Upper lobe of right lung (tissue), 1 donor: ENCODE measurements at places on chromosomes 16 and 17. TPM values are rescaled to one million over a fixed set of nuclear protein-coding genes. Genes with fewer than 3 reads are reported as not detected.

DVL2 gene
- total RNA-seq = 41.0 TPM

DNA sequence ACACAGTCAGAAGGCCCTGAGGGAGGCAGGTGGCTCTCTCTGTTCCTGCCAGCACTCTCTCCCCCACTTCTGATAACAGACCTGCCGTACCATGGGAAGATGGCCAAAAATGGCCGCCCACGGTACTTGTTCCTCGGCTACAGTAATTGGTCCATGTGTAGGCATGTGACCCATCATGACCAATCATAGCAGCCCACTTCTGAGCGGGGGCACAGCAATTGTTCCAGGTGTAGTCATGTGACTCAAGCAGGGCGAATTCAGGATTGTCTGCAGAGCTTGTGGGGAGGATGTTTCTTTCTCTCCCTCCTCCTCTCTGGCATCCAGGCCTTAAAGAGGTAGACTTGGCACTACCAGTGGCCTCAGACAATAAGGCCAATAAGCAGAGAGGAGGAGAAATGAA is 250.4 kb downstream of the MRTFB start:
- H3K4me1 ChIP-seq = no peaks in the 10 kb centered on the region
- H3K36me3 ChIP-seq = no peaks in the 10 kb centered on the region

DNA sequence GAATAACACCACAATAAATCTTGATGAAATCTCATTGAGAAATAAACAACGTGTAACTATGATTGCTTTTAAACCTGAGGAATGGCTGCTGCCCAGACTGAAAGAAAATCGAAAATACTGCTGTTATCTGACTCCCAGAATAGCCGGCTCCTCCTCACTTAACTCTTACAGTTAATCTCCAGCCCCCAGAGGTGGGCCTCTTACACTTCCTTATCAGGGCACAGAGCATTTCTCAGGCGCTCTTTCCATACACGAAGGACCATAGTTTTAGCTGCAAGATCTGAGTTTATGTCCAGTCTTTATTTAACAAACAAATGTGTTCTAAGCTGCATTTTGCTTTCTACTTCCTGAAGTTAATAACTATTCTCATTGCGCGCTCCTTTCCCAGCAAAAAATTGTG is 206.9 kb downstream of the MAP2K4 start:
- no peaks in the 10 kb centered on the region for H3K36me3 ChIP-seq
- H3K27ac ChIP-seq = no peak overlapping the region
- H3K4me1 ChIP-seq = no peaks in the 10 kb centered on the region
- H3K4me3 ChIP-seq = no peak overlapping the region
- H3K27me3 ChIP-seq = no peaks in the 10 kb centered on the region
- no peak for DNase-seq

DNA sequence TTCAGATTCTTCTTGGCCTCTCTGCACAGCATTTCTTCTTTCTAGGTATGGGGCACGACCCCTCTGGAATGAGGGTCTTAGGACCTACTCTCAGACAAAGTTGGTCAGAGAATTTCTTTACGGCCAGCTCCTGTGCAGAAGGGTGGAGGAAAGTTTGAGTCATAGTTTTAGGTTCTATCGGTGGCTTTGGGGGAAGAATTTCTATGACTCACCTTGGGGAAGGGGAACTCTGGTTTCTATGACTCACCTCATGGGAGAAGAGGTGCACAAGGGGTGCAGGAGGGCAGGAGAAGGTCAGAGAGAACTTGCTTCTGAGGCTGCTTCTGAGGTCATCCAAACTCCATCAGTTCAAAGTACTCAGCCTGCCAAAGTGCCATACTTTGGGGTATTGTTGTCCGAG is 2.5 kb upstream of the ABCC12 start:
- no peak overlapping the region for H3K27ac ChIP-seq
- H3K4me1 ChIP-seq = peaks cover 8% of the 10 kb centered on the region
- DNase-seq = no peak
- no peaks in the 10 kb centered on the region for H3K36me3 ChIP-seq
- no peak overlapping the region for H3K4me3 ChIP-seq

NDRG4 gene
- total RNA-seq = 48.1 TPM

- no peak overlapping the region for H3K4me3 ChIP-seq
- no peaks in the 10 kb centered on the region for H3K27me3 ChIP-seq
- DNase-seq = no peak
- no peaks in the 10 kb centered on the region for H3K36me3 ChIP-seq
Observed at GRCh38 chr17:33469421-33469820, 176.3 kb upstream of the ASIC2 start.

DNA sequence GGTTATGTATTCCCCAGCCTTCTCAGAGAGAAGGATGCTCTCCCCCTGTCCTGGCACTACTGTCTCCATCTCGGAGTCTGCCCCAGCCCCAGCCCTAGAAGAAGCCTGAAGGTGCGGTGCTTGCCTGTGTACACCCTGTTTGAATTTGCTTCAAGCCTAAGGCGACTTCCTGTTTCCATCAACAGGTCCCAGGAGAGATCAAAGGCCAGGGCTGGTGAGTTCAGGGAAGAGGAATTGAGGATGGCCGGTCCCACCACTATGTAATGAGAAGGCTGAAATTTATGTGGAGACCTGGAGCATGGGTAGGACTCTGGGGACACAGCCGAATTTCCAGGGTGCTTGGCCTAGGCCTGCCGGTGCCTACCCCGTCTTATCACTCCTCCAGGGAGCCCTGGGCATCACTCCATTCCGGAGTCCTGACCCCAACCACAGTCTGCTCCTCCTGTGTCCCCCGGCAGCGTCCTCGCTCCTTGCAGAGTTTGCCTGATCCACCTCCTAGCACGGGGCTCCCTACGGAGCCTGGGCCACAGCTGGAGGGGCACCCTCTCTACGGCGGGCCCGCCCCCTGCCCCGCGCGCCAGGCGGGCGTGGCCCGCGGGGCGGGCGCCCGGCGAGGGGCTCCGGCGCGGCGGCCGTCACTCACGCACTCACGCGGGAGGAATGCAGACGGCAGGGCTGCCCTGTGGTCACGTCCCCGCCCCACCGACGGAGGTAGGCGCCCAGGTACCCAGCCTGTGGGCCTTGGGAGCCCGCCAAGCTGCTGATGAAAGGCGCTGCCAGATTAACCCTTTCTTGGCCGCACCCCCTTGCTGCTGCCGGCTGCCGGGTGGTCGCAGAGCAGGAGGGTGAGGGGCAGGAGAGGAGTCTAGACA is 53.8 kb upstream of the TAC4 start:
- DNase-seq = peak; percentile 75
- peaks cover 47% of the 10 kb centered on the region for H3K27me3 ChIP-seq
- no peak overlapping the region for H3K4me3 ChIP-seq
- peaks cover 4% of the 10 kb centered on the region for H3K4me1 ChIP-seq

DLX4 gene
- total RNA-seq = 2.1 TPM

DNA sequence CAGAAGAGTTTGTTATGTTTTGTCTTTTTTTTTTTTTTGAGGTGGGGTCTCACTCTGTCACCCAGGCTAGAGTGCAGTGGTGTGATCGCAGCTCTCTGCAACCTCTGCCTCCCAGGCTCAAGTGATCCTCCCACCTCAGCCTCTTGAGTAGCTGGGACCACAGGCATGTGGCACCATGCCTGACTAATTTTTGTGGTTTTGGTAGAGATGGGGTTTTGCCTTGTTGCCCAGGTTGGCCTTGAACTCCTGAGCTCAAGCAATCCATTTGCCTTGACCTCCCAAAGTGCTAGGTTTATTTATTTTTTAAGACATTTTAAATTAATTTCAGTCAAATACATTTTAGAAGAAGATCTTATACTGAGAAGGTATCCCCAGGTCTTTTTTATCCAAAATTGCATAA is 366.7 kb downstream of the KCNJ2 start:
- H3K36me3 ChIP-seq = no peaks in the 10 kb centered on the region
- H3K27ac ChIP-seq = no peak overlapping the region
- no peaks in the 10 kb centered on the region for H3K4me1 ChIP-seq
- no peak for DNase-seq
- no peaks in the 10 kb centered on the region for H3K27me3 ChIP-seq
- H3K4me3 ChIP-seq = no peak overlapping the region
